ENCODE measurements at places on chromosomes 11 and 22.

GRCh38 chr11:70324376-70325115 is 54.1 kb downstream of the PPFIA1 start:
- DNase-seq, result no peak

GRCh38 chr11:35501776-35502175 is 23.6 kb downstream of the PAMR1 start:
- no peak for DNase-seq

- DNase-seq, result no peak
Measured at GRCh38 chr11:108576523-108576922, 17.0 kb downstream of the EXPH5 start.

GRCh38 chr22:50148991-50149721 is 21.4 kb upstream of the PANX2 start:
- peak; percentile 83 for DNase-seq

DNA sequence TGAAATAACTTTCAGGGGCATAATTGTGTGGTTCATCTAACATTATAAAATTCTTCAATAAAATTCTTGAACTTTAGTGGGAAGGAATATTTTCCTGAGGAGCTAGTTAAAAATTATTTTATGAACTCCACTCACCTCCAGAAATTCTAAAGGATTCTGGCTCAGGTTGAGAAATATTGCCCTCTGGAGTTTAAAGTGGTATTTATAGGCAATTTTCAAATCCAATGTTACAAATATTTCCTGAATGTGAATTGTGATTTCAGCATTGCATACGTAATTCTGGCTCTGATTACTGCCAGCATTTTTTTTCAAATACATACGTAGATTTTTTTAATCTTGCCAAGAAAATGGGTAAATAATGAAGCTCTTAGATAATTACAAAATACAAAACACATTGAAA is 598.2 kb upstream of the ANO3 start:
- no peak for DNase-seq

All from activated CD4-positive, alpha-beta memory T cell treated with anti-CD3 and anti-CD28 coated beads for 36 hours (primary cell).